ENCODE measurements at places on chromosomes 16 and 17. TPM values are rescaled to one million over a fixed set of nuclear protein-coding genes. Genes with fewer than 3 reads are reported as not detected.

- no peaks in the 10 kb centered on the region for H3K36me3 ChIP-seq
- peak overlapping the region; percentile 29 for H3K27ac ChIP-seq
- no peak overlapping the region for H3K4me3 ChIP-seq
- no peaks in the 10 kb centered on the region for H3K4me1 ChIP-seq
- H3K27me3 ChIP-seq = no peaks in the 10 kb centered on the region
- no peak for DNase-seq
Observed at GRCh38 chr17:73603971-73604370, 40.3 kb downstream of the SDK2 start.

- no peaks in the 10 kb centered on the region for H3K27me3 ChIP-seq
- H3K4me1 ChIP-seq = peaks cover 2% of the 10 kb centered on the region
- H3K4me3 ChIP-seq = no peak overlapping the region
- no peaks in the 10 kb centered on the region for H3K36me3 ChIP-seq
Observed at GRCh38 chr16:78503602-78504001, 404.1 kb downstream of the WWOX start.

- peak within 1 kb of the TSS; percentile 86 for H3K27ac ChIP-seq
- H3K4me3 ChIP-seq = peak within 1 kb of the TSS; percentile 71
- peaks cover 18% of the 10 kb centered on the region for H3K4me1 ChIP-seq
- peak; percentile 66 for DNase-seq
- no peaks in the 10 kb centered on the region for H3K36me3 ChIP-seq
Observed at GRCh38 chr17:69327060-69327831, at the start of gene ABCA5. TSS of gene ABCA5 (minus strand) at chr17:69327133. CDS start at chr17:69314415, 12,718 bp downstream.

- no peak for DNase-seq
- H3K4me1 ChIP-seq = no peaks in the 10 kb centered on the region
- H3K36me3 ChIP-seq = no peaks in the 10 kb centered on the region
Observed at GRCh38 chr16:27020031-27020430, 46.7 kb upstream of the C16orf82 start.

DNA sequence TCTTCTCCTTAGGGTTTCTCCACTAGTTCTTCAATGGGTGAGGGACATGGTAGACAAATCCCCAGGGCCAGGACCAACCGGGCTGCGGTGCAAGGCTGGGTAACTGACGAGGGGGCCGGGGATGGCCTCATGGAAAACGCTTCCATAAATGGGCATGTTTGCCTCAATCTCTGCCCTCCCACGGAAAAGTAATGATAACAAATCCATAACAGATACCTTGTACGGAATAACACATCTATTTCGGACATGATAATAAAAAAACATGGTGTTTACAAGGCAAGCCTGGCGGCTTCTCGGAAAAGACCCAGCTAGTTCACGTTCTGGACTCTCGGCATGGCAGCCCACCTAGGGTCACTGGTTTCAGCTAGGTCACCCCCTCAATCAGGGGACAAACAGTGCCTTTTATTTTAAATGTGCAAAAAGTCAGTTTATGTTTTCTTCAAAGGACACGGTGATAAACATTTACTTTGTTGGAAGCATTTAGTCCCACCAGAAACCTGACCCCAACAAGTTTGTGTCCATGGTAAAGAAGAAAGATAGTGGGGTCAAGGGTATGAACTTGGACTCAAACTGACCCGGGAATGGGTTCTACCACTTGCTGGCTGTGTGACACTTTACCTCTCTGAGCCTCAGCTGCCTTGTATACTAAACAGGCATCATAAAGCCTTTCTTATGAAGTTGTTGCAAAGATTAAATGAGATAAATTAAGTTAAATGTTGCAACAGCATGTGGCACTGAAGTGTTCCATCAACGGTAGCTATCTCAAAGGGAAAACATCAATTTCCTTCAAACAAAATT, 1.7 kb downstream of the MYH11 start:
- no peaks in the 10 kb centered on the region for H3K4me1 ChIP-seq
- no peak for DNase-seq
- H3K4me3 ChIP-seq = no peak overlapping the region
- H3K27me3 ChIP-seq = peaks cover 52% of the 10 kb centered on the region
- no peaks in the 10 kb centered on the region for H3K36me3 ChIP-seq
- H3K27ac ChIP-seq = no peak overlapping the region

- no peaks in the 10 kb centered on the region for H3K36me3 ChIP-seq
- no peak for DNase-seq
- no peak overlapping the region for H3K4me3 ChIP-seq
- peak overlapping the region; percentile 73 for H3K27ac ChIP-seq
- H3K27me3 ChIP-seq = no peaks in the 10 kb centered on the region
Observed at GRCh38 chr16:68274441-68274840, 10.1 kb downstream of the SLC7A6 start.

DNA sequence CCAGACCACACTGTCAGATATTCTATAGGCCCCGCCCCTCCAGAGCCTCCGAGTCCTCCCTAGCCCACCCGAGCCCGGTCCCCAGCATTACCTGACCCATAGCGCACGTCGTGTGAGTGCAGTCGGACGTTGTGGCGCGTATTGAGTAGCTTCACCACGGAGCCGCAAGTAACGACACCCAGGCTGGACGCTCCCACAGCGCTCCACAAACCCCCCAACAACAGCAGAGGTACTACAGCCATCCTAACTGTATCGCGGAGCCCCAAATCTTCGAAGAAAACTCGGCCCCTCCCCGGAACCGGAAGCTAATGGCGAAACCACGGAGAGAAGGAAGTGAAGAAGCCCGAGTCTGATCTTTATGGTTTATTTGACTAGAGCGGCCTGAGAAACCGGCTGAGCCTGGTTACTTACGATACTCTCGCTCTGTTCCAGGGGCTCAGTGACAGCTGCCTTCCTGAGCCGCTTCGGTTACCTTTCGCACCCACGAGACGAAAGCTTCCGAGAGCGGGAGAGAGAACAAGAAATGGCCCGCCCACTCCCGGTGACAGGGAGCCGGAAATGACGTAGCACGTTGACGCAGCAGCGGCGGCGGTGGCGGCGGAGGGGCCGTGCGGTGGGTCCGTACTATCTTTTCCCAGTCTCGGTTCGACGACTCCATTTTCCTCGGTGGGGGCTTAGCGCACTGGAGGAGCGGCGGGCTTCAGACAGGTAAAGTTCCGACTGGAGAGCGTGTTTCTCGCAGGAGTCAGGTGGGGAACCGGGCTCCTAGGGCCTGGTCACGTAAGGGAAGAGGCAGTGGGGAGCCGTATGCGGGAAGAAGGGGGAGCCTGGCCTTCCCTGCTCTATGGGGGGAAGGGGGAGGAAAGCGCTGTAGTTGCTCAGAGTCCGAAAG, at the start of the genes SDF2 and SUPT6H:
SDF2 (minus strand) TSS at position 272 of the 892 bp plus-strand sequence; CDS start at position 242, 30 bp downstream.
SUPT6H (plus strand) TSS at position 571 of the 892 bp plus-strand sequence. CDS start 11,197 bp downstream, outside the sequence.
- H3K27ac ChIP-seq = peak within 1 kb of the TSS; percentile 93
- H3K4me1 ChIP-seq = peaks cover 13% of the 10 kb centered on the region
- DNase-seq = peak; percentile 93
- H3K36me3 ChIP-seq = no peaks in the 10 kb centered on the region
- no peaks in the 10 kb centered on the region for H3K27me3 ChIP-seq
- H3K4me3 ChIP-seq = peak within 1 kb of the TSS; percentile 94

DNA sequence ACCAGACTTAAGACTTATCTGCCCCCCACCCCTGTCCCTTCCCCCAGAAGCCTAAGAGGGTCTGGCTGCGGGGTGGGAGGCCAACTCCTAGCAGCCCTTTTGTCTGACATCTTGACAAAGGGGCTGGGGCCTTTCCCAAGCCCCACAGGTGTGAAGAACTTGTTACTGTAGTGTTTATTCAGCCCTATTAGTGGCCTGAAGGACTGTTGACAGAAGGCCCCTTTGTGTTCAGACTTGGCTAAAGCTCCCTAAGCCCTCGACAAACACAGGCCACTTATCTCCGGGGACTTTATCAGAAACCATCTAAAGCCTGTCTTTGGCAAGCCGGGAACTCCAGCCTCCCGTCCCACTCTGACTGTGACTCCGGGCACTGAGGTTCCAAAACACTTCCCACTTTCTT, 129.8 kb downstream of the NTN1 start:
- no peaks in the 10 kb centered on the region for H3K36me3 ChIP-seq
- peaks cover 22% of the 10 kb centered on the region for H3K4me1 ChIP-seq
- no peak overlapping the region for H3K4me3 ChIP-seq
- peak overlapping the region; percentile 78 for H3K27ac ChIP-seq
- no peaks in the 10 kb centered on the region for H3K27me3 ChIP-seq

Gene CDH3
- total RNA-seq = 3.8 TPM

DNA sequence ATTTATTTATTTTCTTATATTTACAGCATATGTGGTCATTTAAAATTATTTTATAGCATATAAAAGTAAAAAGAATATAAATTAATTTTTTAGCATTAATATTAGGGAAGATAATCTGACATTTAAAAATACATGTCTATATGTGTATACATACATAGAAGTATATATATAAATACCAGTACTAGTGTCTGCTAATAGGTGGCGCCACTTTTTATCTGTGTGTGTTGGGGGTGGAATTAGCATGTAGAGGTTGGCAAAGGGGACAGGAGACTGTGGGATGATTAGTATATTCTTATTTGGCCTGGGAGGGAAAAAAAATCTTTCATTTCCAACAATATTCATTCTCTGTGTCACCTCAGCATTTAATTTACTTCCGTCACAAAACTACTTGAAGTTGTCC, 359.1 kb downstream of the WWOX start:
- no peaks in the 10 kb centered on the region for H3K27me3 ChIP-seq
- H3K36me3 ChIP-seq = no peaks in the 10 kb centered on the region
- no peak overlapping the region for H3K27ac ChIP-seq
- no peak overlapping the region for H3K4me3 ChIP-seq
- H3K4me1 ChIP-seq = no peaks in the 10 kb centered on the region

- H3K36me3 ChIP-seq = no peaks in the 10 kb centered on the region
- no peaks in the 10 kb centered on the region for H3K27me3 ChIP-seq
- H3K4me1 ChIP-seq = no peaks in the 10 kb centered on the region
- H3K27ac ChIP-seq = no peak overlapping the region
Observed at GRCh38 chr17:33390479-33391176, 97.5 kb upstream of the ASIC2 start.

DNA sequence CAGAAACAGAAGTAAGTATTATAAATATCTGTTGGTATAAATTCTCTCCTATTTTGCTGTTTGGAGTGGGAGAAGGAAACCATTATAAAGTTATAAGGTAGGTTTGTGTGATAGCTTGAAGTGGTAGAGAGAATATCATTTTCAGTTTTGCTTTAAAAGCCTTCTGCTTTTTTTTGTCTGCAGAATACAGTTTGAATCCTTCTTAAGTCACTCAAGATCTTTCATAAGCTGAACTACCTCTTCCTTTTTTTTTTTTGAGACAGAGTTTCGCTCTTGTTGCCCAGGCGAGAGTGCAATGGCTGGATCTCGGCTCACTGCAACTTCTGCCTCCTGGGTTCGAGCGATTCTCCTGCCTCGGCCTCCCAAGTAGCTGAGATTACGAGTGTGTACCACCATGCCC, 9.0 kb downstream of the ATAD5 start:
- no peak overlapping the region for H3K27ac ChIP-seq
- no peak overlapping the region for H3K4me3 ChIP-seq
- H3K27me3 ChIP-seq = no peaks in the 10 kb centered on the region
- no peak for DNase-seq
- H3K36me3 ChIP-seq = peaks cover 11% of the 10 kb centered on the region

DNA sequence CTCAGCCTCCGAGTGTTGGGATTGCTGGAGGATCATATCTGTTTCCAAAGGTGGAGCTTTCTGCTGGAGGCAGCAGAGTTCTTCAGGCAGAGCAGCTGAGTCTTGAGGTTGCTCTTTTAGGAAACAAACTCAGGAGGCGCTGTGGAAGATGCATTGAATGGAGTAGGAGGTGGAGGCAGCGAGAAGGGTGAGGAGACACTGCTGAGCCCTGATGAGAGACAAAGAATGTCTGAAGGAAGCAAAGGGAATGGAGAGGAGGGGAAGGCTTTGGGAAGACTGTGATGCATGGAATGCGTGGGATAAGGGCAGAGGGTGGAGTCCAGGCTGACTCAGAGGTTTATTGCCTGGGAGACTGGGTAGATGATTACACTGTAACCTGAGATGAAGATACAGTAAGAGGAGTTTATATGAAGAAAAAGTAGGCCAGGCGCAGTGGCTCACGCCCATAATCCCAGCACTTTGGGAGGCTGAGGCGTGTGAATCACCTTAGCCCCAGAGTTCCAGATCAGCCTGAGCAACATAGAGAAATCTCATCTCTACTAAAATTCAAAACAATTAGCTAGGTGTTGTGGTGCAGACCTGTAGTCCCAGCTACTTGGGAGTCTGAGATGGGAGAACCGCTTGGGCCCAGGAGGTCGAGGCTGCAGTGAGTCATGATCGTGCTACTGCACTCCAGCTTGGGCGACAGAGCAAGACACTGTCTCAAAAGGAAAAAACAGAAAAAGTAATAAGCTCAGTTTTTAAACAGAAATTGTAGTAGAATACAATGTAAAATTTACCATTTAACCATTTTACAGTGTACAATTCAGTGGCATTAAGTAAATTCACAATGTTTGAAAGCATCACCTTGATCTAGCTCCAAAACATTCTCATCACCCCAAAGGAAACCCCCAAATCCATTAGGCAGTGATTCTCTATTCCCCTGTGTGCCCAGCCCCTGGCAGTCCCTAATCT, 17.8 kb upstream of the TMEM219 start:
- no peaks in the 10 kb centered on the region for H3K4me1 ChIP-seq
- DNase-seq = no peak
- H3K4me3 ChIP-seq = no peak overlapping the region
- H3K27me3 ChIP-seq = no peaks in the 10 kb centered on the region
- no peak overlapping the region for H3K27ac ChIP-seq

DNA sequence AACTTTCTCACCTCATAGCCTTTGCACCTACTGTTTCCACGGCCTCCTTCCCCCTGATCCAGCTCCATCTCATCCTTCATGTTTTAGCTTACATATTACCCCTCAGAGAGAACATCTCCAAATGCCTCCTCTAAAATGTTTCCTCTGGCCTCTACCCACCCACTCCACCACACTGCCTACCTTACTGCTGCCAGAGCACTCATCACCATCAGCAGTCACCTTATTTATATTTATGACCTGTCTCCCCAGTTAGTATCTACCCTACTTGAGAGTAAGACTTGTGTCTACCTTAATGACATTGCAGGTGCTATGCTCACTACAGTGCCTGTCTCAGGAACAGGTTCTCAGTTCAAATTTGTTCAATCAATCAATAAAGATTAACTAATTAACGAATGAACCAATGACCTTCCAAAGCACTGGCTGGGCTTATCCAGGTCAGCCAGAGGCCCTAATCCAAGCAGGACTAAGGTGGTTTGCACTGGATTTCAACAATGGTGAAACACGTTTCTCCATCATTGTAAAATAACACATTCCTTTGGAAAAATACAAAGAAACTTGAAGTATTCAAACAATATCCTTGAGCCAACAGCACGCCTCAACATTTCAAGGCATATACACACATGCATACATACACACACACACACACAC, 41.1 kb downstream of the AMFR start:
- no peak for DNase-seq
- H3K36me3 ChIP-seq = peaks cover 7% of the 10 kb centered on the region
- H3K4me1 ChIP-seq = no peaks in the 10 kb centered on the region

- H3K27ac ChIP-seq = no peak overlapping the region
- H3K27me3 ChIP-seq = no peaks in the 10 kb centered on the region
- no peaks in the 10 kb centered on the region for H3K4me1 ChIP-seq
- DNase-seq = no peak
Observed at GRCh38 chr16:17619261-17619660, 148.5 kb upstream of the XYLT1 start.

Gene TP53TG3B
- not detected for total RNA-seq

Gene PDE6G
- not detected for total RNA-seq

Gene VKORC1
- 114 TPM for total RNA-seq

Gene CACNG1
- total RNA-seq = not detected

Gene NRN1L
- total RNA-seq = 5.1 TPM

Gene TERB1
- not detected for total RNA-seq

Measured in tibial nerve (tissue), 4 donors.